ENCODE measurements at places on chromosomes 13 and 19. TPM values are rescaled to one million over a fixed set of nuclear protein-coding genes. Genes with fewer than 3 reads are reported as not detected.

GRCh38 chr19:4582980-4583842 is 23.7 kb upstream of the SEMA6B start:
- DNase-seq: peak; percentile 72

Gene ZNF527
- 4.4 TPM for total RNA-seq

DNA sequence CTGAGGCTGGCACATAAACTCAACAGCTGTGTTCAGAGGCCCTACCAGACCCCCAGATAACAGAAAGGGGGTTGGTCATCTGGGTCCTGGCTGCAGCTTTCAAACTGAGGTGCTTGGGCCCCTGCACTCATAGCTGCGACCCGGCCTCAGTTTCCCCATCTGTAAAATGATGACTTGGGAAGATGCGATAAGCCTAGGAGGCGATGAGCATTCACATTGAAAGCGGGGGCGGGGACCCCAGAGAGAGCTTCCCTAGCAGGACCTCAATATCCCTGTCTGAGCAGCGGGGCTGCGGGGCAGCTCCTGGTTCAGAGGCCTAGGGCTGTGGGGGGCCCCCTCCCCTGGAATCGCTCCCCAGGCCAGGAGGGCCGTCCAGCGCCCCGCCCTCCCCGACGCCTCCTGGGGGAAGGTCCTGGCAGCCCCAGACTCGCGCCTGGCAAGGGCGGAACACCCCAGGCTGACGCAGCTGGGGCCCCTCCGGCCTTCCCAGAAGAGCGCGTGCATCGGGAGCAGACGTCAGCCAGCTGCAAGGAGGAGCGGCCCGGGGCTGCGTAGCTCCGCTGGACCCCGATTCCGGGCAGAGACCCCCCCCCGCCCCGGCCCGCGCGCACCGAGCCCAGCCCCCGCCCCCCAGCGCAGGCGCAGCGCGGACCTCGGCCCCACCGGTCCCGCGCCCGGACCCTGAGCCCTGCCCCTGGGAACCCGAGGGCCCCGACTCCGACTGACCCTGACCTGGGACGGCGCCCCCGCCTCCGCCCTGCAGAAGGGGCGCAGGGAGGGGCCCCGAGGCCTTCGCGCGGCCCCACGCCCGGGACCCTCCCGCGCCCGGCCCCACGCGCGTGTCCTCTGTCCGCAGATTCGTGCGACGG is 3.5 kb downstream of the FSTL3 start:
- DNase-seq: no peak

Gene IZUMO4
- total RNA-seq: 1.2 TPM

GRCh38 chr13:49670828-49671227 is 20.5 kb downstream of the EBPL start:
- DNase-seq: no peak

Gene NLRP4
- not detected for total RNA-seq

- DNase-seq: no peak
Measured at GRCh38 chr13:41032691-41033376, 13.7 kb upstream of the ELF1 start.

DNA sequence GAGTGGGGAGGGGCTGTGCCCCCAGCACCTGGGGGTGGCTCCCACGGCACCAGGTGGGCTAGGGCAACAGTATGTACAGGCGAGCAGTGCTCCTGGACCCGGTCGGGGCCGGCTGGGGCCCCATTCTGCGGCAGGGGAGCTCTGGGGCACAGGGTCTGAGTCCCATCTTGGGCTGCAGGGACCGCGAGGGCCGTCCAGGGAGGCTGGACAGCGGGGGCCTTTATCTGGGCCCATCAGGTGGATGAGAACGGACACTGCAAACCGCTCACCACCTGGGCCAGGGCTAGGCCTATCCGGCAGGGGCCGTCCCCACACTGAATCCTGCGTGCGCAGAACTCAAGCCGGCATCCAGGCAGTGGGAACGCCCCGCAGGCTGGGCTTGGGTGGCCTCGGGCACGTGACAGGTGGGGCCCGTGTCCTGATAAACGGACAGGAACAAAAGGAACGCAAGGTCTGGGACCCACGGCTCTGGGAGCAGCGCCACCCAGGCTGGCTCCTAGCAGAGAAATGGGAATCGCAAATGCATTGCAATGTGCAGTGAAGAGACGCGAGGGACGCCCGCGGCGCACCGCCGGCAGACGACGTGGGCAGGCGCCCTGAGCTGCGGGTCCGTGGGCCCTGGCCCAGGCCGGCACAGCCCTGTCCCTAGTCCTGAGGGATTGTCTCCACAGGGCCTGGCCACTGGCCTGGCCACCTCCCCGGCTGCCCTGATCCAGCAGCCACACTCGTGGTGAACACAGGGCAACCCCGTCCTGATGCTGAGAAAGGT is 29.7 kb downstream of the BTBD2 start:
- DNase-seq: no peak

Gene FKBP8
- 409 TPM for total RNA-seq

DNA sequence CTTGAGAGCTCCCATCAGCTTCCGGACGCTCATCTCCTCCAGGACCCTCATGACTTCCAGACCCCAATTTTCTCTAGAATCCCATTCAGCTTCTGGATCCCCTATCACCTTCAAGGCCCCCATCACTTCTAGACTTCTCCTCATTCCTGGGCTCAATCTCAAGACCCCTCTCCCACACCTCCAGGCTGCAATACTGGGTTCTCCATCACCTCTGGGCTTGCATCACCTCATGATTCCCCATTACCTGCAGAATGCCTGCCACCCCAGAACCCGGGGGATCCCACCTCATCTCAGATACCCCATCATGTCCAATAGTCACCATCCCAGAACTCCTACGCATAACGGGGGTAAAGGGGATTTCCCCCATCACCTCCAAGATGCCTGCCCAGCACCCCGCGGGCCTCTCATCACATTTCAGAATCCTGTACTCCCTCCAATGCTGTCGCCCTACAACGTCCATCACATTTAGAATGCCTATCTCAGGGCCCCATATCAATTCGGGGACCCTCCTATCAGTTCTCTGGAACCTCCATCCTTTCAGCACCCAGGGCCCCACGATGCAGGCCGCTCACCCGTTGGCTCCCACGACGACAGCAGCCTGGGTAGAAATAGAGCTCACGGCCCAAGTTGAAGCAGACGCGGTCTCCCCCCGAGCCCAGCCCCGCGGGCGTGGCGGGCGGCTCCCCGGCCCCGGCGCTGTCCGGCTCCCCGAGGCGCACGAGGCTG is 738 bp downstream of the DMWD start:
- no peak for DNase-seq

DNA sequence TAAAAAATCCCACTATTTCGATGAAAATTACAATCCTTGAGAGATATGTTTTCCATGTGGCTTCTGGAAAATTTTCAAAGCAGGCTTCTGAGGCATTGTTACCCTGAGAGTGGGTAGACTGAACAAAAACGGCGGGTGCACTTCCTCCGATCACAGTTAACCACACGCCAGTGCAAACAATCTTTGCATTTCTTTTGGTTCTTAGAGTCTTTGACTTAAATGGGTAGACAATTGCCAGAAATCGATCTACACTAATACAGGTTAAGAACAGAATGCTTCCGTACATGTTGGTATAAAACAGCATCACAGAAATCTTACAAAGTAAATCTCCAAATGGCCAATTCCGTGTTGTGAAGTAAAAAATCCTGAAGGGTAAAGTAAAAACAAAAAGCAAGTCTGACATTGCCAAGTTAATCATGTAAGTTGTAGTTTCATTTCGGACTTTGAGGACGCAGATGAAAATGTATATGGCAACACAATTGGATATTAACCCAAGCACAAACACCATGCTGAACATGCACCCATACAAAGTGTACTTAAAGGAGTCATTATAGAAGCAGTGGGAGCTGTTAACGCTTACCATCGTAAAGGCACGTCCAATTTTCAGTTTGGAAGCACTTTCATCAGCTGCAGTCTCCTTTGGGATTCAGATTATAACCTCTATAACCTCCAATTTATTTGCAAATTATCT is 927 bp downstream of the LPAR6 start:
- DNase-seq: no peak

Gene SIX5
- total RNA-seq: 7.9 TPM

DNA sequence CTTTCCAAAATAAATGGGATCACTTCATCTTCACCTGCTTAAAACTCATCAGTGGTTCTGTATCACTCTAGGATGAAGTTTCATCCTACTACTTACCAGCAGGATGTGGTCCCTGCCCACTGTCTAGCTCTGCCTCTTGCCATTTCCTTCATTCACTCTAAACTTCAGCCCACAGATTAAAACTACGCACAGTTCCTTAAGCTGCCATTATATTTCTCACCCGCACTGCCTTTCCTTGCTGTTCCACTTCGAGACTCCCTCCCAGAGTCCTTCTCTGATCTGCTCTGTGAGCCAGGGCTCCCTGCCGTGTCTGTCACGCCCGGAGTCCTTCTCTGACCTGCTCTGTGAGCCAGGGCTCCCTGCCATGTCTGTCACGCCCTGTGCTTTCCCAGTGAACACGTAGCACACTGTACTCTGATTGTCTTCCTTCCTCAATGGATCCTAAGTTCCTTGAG is 52.0 kb upstream of the NPAS1 start:
- DNase-seq: no peak

Gene ZNF737
- total RNA-seq: 13.3 TPM

DNA sequence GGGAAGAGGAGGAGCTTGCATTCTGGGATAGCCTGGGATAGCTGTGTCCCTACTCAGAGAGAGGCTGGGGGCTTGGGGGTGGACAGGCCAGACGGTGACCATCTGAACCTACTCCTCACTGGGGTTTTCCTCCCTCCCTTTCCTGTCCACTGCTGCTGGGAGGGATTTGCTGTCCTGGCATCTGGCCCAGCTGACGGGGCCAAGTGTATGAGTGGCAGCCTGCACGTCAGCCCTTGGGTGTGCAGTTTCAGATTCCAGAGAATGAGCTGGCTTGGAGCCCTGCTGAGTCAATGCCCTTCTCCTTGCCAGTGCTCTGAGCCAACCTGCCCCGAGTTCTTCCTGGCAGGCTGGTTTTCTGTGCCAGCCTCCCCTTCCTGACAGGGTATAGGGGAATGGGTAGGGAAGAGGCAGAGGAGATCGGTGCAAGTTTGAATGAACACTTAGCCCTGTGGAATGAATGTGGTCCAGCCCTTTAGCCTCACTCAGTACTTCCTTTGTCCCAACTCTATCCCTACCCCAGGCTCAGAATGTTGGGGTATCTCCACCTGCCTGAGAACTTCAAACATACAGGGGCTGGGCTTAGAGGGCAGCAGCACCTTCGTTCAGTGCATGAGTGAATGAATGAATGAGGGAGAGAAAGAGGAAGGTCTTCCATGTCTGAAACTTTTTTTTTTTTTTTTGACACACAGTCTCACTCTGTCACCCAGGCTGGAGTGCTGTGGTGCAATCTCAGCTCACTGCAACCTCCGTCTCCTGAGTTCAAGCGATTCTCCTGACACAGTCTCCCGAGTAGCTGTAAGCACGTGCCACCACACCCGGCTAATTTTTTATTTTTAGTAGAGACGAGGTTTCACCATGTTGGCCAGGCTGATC is 1.8 kb upstream of the ANGPTL4 start:
- DNase-seq: peak; percentile 99

GRCh38 chr13:46339035-46339666 is 47.9 kb downstream of the RUBCNL start:
- peak; percentile 69 for DNase-seq

DNA sequence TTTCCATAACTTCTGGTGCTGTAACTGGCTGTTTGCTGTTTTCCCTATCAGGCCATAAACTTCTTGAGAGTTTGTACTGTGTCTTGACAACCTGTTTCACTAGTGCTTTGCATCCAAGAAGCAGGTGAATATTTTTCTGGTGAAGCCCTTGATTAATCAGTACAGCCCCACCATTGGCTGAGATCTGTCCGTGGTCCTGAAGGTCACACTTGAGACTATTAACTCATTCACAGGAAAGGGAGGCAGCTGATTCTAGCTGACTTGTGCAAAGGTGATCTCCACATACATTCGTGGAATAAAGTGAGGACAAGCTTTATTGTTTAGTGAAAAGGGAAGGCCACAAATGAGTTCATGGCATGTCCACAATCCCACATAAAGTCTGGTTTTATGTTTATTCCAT is 61.4 kb upstream of the ZNF835 start:
- no peak for DNase-seq

Gene NLRP11
- total RNA-seq: not detected

- peak; percentile 4 for DNase-seq
Measured at GRCh38 chr13:105063676-105064075, 1471.8 kb downstream of the EFNB2 start.

Gene ZNF345
- total RNA-seq: 2.6 TPM

GRCh38 chr19:4979211-4979807 is 10.4 kb downstream of the KDM4B start:
- no peak for DNase-seq

- DNase-seq: no peak
Measured at GRCh38 chr19:57611113-57611512, 2.9 kb upstream of the ZNF134 start.

Gene CERS1
- 0.96 TPM for total RNA-seq

DNA sequence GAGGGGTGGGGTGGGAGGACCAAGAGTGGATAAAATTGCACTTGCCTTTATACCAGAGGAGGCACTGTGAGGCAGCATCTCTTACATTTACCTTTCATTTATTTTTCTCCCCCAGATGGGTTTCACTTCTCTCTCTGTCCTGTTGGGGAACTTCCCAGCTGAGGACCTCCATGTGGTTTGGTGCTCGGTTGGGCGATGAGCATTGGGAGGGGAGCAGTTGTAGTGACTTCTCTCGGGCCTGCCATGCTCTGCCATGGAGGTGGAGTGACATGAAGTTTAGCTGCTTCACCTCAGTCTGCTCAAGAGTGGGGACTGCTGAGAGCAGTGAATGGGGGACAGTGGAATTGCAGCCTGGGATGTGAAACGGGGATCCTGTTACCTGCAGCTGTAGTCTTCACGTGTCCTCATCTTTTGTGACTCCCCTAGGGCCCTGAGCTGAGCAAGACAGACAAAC is 23.1 kb upstream of the CXCL17 start:
- DNase-seq: no peak

Gene CEACAM16
- total RNA-seq: not detected

- peak; percentile 8 for DNase-seq
Measured at GRCh38 chr19:40539070-40539469, 37.6 kb upstream of the SHKBP1 start.

Gene SEMA6B
- 9.7 TPM for total RNA-seq

DNA sequence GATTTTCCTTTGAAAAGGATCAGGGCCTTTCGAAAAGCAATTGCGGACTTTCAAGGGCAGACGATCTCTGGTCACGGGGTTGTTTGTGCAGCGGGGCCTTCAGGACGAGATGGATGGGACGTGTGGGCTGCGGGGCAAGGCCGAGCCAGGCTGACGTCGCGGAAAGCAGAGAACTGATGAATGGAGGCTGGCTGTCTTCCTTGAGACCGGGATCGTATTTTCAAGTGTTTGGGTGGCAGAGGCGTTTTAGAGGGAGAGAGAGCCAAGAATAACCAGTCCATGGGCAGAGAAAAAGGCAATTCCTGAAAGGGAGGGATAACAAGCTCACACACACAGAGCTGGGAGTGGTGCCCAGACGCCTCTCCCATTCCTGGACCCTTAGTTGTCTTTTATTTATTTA is 138.9 kb upstream of the USP29 start:
- no peak for DNase-seq

- peak; percentile 68 for DNase-seq
Measured at GRCh38 chr13:52644108-52644507, 1.9 kb downstream of the HNRNPA1L2 start.

Gene LSR
- 2.6 TPM for total RNA-seq

GRCh38 chr19:50362656-50363424 is 2.6 kb downstream of the NAPSA start:
- DNase-seq: no peak

Gene TMED1
- 52.9 TPM for total RNA-seq

Gene ZNF726
- 6.0 TPM for total RNA-seq
